T-helper 2 cell treated with Interferon-gamma antibody and Interleukin-4, amounts not matched to agents 5 μg/mL and 100 μg/mL, for 36 hours (primary cell): ENCODE measurements at places on chromosomes 16 and 17.
A peak's percentile ranks its signal among the peaks of the same experiment; 100 is the strongest.

DNA sequence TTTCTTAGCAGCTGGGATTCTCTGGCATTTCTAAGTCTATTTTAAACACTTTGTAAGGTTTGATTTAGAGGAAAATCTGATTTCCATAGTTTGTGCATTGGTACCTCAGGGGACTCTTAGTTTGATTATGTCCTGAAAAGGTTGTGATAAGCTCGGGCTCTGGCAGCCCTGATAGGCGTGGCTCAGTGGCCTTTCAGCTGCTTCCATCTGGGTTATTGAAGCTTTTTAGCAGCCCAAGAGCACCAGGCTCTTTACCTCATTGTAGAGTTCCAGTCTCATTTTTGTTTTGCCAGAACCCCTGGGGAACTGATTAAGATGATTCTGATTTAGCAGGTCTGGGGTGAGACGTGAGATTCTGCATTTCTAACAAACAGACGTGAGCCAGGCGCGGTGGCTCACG is 412.3 kb downstream of the XYLT1 start:
- no peak for DNase-seq

DNA sequence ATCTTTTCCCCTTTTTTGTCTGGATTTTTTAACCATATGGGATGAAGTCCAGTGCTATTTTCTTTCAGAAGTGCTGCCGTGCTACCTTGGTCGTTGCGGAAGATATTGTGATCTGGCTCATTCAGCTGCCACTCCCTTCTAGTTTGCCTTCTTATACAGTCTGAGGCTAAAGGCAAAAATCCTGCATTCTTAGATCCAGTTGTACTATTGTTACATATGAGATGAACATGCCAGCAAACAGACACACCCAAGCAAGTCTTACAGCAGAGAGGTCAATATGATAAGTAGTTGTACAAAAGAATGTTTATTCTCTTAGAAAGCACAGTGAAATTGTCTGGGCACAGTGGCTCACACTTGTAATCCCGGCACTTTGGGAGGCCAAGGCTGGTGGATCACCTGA is 108.0 kb upstream of the COX10 start:
- no peak for DNase-seq

GRCh38 chr17:78797691-78798585 is 15.9 kb upstream of the CYTH1 start:
- DNase-seq = no peak

- DNase-seq = no peak
These were observed 29.7 kb downstream of the CMIP start for GRCh38 chr16:81473969-81474959.

- no peak for DNase-seq
These were observed 5.8 kb downstream of the PMFBP1 start for GRCh38 chr16:72166151-72166550.

DNA sequence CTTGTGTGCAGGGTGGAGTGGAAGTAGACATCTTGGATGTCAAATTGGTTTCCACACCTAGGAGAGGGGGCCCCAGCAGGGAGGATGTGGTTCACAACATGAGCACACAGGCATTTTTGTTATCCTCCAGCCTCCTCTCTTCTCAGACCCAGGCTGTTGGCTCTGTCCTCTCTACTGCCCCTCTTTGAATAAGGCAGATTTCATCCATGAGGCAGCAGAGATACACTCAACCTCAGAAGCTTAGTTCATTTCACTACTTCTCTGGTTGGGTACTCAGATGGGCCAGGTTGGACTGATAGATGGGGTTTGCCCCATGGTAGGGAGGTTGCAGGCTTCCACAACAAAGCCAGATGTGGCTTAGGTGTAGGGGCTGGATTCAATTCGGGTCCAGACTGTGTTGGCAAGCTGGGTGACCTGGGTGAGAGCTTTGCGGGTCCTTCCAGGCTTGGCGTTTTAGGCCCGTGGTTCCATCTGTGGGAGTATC is 22.2 kb upstream of the NFATC3 start:
- peak; percentile 48 for DNase-seq

GRCh38 chr17:79654350-79654959 is 43.6 kb upstream of the RBFOX3 start:
- DNase-seq = no peak

DNA sequence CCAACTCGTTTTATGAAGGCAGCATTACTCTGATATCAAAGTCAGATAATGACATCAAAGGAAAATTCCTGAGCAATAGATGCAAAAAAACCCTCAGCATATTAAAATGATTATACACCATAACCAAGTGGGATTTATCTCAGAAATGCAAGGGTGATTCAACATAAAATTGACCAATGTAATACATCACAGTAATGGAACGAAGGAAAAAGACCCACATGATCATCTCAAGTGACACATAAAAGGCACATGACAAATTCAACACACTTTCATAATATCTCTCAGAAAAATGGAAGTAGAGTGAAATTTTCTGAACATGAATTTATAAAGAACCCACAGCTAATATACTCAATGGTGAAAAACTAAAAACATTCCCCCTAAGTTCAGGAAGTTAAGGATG is 118.8 kb downstream of the ITFG1 start:
- no peak for DNase-seq

DNA sequence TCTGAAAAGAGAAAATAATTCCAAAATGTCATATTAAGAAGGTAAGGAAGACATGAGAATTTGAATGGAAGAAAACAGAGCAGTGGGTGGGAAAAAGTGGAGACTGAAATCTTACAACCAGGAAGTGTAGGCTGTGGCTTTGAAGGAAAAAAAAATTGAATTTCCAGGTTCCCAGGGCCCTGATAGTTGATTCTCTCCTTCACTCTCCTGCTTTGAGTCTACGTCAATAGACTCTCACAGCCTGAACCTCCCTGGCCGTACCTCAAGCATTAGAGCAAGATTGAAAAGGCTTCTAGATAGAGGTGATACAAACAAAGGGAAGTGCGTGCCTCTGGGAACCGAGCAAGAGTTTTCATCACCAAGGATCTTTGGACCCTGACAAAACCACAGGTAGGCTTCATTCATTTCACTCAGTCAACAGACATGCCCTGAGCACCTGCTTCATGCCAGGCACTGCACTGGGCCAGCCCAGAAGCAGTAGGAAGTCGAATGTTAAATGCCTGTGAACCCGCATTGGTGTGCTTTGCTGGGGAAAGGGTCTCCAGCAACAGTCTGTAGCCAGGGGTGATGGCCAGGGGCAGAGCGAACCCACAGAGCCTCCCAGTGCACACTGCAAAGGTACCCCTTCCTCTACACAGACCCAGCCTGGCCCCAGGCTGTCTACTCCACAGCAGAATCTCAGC is 163.9 kb downstream of the SLC39A11 start:
- no peak for DNase-seq

GRCh38 chr16:2031081-2031577 is 4.4 kb downstream of the NHERF2 start:
- DNase-seq = no peak

GRCh38 chr16:28285649-28286048 is 6.7 kb upstream of the SBK1 start:
- DNase-seq = no peak

DNA sequence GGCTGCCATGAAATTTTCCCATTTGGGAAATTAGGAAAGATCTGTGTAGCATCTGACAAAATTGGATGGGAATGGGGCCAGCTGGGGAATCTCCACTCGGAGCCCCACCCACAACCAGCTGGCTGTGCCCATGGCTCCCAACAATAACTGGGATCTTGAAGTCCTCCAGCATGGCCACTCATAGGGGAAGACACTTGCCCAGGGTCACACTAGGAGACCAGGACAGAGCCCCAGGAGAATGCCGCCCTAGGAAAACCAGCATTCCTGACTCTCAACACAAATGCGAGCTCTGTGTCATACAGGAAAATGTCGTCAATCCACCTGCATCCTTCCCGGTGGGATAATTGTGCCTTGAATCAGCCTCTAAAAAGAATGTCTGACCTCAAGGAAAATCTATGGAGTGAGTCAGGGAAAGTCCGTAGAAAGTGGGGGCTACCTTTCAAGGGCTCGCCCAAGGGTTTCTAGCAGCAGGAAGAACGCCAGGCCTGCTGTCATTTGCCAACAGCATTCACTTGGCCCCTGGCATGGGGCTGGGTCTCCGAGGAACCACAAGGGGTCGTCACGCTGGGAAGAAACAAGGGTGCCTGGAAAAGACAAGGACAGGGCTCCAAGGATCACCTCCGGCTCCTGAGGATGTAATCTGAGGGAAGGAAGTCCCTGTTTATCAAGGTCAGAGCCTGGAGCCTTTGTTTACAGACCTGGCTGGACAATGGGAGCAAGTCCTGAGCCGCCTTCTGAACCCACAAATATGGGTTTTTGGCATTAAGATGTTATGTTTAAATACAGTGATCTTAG is 15.9 kb downstream of the CDH5 start:
- DNase-seq = no peak

DNA sequence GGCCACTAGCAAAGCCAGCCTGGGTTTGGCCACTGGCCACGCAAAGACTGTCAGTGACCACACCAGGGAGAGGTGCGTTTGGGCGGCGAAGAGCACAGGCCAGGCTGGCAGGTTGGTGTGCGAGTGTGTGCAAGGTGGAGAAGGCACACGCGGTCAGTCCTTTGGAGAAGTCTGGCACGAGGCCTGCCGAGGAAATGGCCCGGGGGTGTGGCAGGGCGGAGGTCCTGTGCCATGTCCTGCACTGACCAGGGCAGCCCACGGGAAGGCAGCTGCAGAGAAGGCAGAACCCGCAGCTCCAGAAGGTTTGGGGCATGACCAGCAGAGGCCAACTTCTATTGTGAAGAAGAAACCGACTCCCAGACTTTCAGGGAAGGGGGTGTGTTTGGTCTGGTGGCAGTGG is 90.8 kb downstream of the ADCY9 start:
- no peak for DNase-seq

GRCh38 chr16:29877266-29877961 is 14.4 kb upstream of the CDIPT start:
- peak; percentile 69 for DNase-seq

GRCh38 chr17:74394977-74395376 is 27.7 kb downstream of the GPR142 start:
- no peak for DNase-seq

GRCh38 chr17:1030684-1031532 is 34.0 kb downstream of the TIMM22 start:
- no peak for DNase-seq

DNA sequence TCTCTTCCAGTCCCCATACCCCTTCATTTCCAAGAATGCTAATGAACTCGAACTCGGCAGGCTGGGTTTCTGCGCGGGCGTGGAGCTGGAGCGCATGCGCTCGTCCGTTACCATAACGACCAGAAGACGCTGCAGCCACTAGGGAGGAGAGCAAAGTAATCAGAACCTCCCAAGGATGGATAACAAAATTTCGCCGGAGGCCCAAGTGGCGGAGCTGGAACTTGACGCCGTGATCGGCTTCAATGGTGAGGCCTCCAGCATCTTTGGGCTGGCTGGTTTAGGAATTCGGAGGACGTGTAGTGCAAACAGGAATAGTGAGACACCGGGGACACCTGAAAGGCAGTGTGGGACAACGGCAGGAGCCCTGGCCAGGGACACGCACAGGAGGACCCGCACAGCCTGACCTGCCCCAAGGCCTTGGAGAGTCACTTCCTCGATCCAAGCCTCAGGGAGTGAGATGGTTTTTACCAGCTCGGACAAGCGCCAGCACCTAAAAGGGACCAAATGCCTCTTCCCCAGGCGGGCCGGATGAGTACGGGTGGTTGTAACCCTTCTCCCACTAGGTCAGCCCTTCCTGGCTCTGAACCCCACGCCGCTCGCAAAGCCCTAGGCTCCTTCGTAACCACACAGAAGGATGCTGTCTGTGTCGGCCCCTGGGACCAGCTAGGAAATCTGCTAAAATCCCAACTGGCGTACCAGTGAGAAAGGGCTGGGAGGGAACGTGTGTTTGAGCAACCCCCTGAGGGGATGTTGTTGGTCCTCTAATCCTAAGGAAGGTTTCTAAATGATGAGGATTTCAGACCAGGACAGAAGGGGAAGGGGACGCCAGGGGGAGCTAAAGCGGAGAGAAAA is at the start of gene CFAP52:
Gene CFAP52, plus strand, starts transcription at position 122 of the 852 bp plus-strand sequence. Its CDS starts 54 bp downstream, at position 176.
- DNase-seq = peak; percentile 71

- DNase-seq = no peak
These were observed 6.3 kb downstream of the UBE2O start for GRCh38 chr17:76446449-76447231.

- no peak for DNase-seq
These were observed 363.3 kb upstream of the CDH5 start for GRCh38 chr16:66003201-66003600.

- no peak for DNase-seq
These were observed 45.8 kb upstream of the ATF7IP2 start for GRCh38 chr16:10339777-10340732.

DNA sequence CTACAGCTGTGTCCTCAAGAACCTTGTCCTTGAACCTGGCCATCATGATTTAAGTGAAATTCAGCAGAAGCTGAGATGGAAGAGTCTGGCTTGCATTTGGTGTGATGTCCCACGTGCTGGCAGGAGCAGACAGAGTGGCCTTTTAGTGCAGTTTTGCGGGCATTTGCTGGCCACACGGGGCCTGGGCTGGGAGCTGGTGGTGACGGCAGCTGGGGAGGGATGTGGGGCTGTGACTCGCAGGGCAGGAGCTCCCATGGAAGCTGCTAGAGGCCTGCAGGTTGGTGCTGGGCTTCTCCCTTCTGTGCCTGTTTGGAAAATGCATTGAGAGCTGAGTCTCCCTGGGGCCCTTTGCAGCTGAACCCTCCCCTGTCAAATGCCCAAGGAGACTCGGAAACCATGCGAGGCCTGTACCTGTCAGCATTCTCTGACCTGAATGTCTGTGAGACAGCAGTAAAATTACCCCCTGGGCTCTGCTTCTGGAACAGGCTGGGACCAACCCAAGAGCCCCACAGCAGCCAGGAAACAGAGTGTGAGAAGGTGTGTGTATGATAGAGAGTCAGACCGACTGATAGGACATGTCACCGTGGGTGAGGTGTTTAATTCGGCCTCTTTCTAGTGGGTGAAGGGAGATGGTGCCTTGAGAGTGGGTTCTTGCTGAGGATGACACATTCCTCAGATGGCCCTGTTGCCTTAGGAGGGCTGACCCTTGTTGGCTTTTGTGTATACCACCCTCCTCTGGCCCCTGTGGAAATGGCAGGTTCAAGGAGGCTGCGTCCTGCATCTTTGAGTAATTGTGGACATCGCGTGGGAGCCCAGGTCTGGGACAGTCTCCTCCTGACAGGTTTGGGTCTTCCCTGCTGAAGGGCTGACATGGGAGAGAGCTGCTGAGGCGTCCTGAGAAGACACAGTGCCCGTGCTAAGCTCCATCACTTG is 145.5 kb downstream of the MSI2 start:
- no peak for DNase-seq

- DNase-seq = no peak
These were observed 358.7 kb downstream of the HS3ST4 start for GRCh38 chr16:26050472-26050871.

DNA sequence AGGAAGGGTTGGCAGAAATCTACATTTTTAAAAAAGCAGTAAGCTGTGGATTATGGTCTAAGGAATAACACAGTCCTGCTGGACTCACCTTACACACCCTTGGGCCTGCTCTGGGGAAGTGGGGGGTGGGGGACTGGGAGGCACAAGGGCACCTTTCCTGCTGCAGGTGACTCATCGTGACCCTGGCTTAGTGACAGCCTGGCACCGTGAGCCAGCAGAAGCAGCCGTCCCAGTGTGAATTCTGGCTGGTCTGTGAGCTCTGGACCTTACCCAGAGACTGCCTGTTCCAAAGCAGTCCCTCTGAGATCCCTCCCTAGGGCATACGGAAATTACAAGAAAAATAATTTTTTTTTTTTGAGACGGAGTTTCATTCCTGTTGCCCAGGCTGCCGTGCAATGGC is 4.2 kb upstream of the CRK start:
- DNase-seq = no peak
